ENCODE measurements at places on chromosomes 3 and 15. TPM values are rescaled to one million over a fixed set of nuclear protein-coding genes. Genes with fewer than 3 reads are reported as not detected.

DNA sequence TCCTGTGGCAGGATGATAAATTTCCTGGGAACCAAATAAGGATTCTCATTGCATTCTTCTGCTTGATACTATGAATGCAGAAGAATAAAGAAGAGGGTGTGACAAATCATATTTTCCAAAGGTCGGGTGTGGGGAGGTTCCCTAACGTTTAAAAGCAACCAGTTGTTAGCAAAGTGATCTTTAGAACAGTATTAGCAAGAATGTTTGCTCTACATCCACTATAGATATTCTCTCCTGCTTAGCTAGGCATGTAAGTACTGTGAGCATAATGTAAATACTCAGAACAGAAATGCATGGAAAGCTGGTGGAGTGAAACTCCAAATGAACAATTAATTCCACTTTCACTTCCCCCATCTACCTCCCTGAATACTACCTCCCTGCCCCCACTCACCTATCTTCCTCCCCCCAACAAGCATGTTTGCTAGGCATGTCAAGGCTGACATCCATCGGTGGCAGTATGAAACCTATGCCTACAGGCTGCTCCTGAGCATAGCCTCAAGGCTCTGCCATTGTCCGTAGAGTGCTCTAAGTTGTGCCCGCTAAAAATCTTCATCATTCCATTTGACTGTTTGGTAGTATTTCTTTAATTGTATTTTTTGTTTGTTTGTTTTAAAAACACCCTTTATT is 329.7 kb downstream of the TIGIT start:
- H3K27ac ChIP-seq, result peak overlapping the region; percentile 94
- DNase-seq, result peak; percentile 12
- H3K4me1 ChIP-seq, result peaks cover 50% of the 10 kb centered on the region
- H3K36me3 ChIP-seq, result no peaks in the 10 kb centered on the region

GRCh38 chr3:10513306-10513705 is 7.9 kb upstream of the ATP2B2 start:
- H3K4me3 ChIP-seq, result no peak overlapping the region
- no peaks in the 10 kb centered on the region for H3K27me3 ChIP-seq
- H3K27ac ChIP-seq, result no peak overlapping the region
- no peaks in the 10 kb centered on the region for H3K4me1 ChIP-seq

DNA sequence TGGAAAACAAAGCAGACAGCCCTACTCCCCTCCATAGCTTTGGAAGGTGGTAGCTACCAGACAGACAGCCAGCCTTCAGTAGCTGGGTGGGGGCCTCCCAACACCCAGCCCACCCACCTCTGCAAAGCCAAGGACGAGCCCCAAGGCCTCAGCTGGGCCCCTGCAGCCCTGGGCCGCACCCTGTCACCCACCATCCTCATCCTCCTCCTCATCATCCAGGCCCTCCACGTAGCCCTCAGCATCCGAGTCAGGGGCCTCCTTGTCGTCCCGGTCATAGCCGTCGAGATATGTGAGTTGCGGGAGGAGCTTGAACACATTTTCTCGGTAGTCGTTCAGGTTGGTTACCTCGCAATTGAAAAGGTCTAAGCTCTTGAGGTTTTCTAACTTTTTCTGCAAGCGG is 36.5 kb downstream of the ANP32A start:
- peaks cover 10% of the 10 kb centered on the region for H3K36me3 ChIP-seq
- no peak for DNase-seq
- H3K4me3 ChIP-seq, result no peak overlapping the region
- no peaks in the 10 kb centered on the region for H3K27me3 ChIP-seq
- peaks cover 15% of the 10 kb centered on the region for H3K4me1 ChIP-seq
- H3K27ac ChIP-seq, result no peak overlapping the region

- peak; percentile 7 for DNase-seq
- no peaks in the 10 kb centered on the region for H3K36me3 ChIP-seq
- H3K27ac ChIP-seq, result no peak overlapping the region
- H3K27me3 ChIP-seq, result no peaks in the 10 kb centered on the region
- no peak overlapping the region for H3K4me3 ChIP-seq
Observed at GRCh38 chr15:66921319-66921915, 144.0 kb upstream of the SMAD3 start.

The STRC gene
- 1.3 TPM for total RNA-seq

- peak overlapping the region; percentile 0 for H3K27ac ChIP-seq
- H3K4me1 ChIP-seq, result peaks cover 4% of the 10 kb centered on the region
- no peaks in the 10 kb centered on the region for H3K36me3 ChIP-seq
Observed at GRCh38 chr3:113532698-113533533, 561 bp downstream of the SIDT1 start.

DNA sequence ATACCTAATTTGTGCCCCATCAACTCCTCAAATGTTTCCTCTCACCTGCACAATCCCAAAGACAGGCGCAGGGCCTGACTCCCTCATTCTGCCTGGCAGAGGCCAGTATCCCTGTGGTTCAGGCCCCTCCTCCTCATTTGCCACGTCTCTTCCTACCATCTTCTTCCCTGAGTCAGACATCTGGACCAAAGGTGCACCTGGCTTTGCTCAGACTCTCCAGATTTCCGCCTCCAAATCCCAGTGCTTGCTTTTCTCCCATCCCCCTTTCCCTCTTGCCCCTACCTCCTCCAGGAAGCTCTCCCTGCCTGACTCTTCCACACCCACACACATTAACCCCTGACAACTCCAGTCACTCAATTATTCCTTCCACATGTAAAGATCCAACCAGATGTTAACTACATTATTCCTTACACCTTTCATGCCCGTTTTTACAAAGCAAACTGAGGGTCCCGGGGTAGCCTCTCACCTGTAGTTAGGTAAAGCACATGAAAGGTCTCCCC is 19.6 kb downstream of the SEMA7A start:
- H3K36me3 ChIP-seq, result no peaks in the 10 kb centered on the region
- no peak for DNase-seq
- no peak overlapping the region for H3K27ac ChIP-seq
- H3K4me3 ChIP-seq, result no peak overlapping the region
- no peaks in the 10 kb centered on the region for H3K27me3 ChIP-seq

GRCh38 chr3:168249205-168249549 is 153.5 kb upstream of the GOLIM4 start:
- H3K27me3 ChIP-seq, result peaks cover 8% of the 10 kb centered on the region
- DNase-seq, result peak; percentile 2
- H3K27ac ChIP-seq, result no peak overlapping the region
- H3K4me1 ChIP-seq, result peaks cover 5% of the 10 kb centered on the region

The INSYN1 gene
- total RNA-seq, result 0.83 TPM

DNA sequence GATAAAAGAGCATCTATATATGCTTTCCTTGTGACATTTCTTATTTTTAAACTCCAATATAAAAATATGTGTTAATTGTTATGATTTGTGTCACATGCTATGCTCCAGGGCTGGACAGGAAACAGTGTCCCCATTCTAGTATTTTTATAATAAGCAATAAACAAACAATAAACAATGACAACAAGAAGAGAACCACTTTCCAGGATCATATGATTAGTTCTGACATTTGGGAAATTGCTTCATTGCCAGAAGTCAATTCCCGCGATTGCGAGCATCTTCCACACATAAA is 260.9 kb downstream of the FHIT start:
- H3K27ac ChIP-seq, result no peak overlapping the region
- DNase-seq, result no peak
- no peaks in the 10 kb centered on the region for H3K4me1 ChIP-seq
- no peak overlapping the region for H3K4me3 ChIP-seq
- H3K36me3 ChIP-seq, result no peaks in the 10 kb centered on the region

DNA sequence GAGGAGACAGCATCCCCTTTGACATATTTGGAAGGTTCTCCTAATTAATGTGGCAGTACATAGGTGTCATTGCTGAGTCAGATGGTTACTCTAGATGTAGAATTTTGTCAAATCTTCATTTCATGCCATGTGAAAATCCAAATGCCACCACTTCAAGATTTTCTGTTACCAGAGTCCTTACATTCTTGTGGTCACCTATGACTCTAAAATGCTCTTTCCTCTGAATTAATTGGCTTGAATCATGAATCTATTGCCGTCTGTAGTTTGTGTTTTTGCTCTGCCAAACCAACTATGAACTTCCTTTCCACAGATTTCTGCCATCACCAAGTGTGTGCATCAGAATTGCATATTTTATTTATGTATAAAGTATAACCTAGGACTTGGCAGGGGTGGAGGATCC is 269.4 kb upstream of the ZPLD1 start:
- H3K4me3 ChIP-seq, result no peak overlapping the region
- no peaks in the 10 kb centered on the region for H3K36me3 ChIP-seq
- no peak for DNase-seq
- peaks cover 20% of the 10 kb centered on the region for H3K4me1 ChIP-seq
- no peak overlapping the region for H3K27ac ChIP-seq

The UQCC5 gene
- total RNA-seq, result 34.3 TPM

DNA sequence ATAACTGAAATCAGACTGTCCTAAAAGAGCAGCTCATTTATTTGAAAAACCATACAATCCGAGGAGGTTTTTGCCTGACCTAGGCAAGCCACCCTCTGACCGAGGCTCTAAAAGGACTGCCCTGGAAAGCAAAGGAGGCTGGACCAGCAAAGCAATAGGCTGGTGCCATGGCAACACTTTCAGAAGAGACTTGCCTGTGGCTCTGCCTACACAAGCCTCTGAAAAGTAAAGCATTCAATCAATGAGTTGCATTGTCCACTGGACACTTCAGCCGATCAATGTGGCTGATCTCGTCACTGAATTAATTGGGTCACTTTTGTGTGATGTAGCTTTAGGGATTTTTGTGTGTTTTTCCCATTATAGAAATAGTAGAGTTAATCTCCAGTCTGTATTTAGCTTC is 99.1 kb upstream of the SEMA6D start:
- H3K4me1 ChIP-seq, result no peaks in the 10 kb centered on the region
- no peaks in the 10 kb centered on the region for H3K27me3 ChIP-seq
- H3K4me3 ChIP-seq, result no peak overlapping the region
- no peaks in the 10 kb centered on the region for H3K36me3 ChIP-seq
- H3K27ac ChIP-seq, result no peak overlapping the region

DNA sequence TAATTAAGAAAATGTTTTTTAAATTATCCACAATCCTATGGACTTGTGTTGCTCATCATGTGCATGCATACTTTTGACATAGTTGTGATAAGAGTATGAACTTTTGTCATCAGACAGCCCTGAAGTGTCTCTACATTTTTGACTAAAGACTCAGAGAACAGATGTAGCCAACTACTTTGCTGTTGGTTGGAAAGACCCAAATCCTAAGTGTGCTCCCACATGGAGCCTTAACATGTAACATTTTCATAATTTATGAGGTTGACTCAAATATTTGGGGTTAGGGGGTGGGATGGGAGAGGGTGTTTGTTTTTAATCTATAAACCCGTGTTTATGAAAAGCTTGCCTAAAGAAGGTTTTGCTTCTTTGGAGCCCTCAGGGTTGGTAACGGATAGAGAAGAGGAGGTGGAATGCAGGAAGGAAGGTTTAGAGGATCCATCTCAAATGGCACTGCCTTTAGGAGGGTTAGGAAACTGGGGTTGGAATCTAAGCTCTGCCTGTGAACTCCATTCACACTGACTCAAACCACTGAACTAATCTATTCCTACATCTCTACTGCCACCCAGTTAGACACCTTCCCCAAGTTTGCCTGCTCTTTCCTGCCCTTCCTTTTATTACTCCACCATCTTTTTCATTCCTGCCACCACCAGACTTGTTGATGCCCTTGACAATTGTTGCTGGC is 3.7 kb downstream of the BOC start:
- H3K27ac ChIP-seq, result peak overlapping the region; percentile 4
- no peak for DNase-seq
- peaks cover 21% of the 10 kb centered on the region for H3K4me1 ChIP-seq
- H3K36me3 ChIP-seq, result peaks cover 14% of the 10 kb centered on the region

The C3orf22 gene
- not detected for total RNA-seq

DNA sequence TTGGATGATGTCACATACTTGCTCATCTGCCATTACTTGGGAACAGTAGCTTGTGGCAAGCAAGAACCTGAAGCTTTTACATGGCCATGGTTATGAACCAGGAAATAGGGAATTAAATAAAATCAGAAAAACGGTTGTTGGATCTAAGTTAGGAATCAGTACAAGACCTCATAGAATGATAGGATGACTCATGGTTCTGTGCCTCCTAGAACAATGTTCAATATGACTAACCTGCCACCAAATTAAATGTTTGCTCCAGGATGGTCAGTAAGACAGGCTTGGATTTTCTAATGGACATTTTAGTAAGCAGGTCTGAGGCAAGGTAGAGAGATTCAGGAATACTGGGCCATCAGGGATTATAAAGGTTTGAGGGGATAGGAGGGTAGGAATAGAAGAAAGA is 218.9 kb downstream of the PLOD2 start:
- no peak overlapping the region for H3K27ac ChIP-seq
- no peak overlapping the region for H3K4me3 ChIP-seq
- H3K36me3 ChIP-seq, result no peaks in the 10 kb centered on the region

- no peak for DNase-seq
- no peaks in the 10 kb centered on the region for H3K36me3 ChIP-seq
- no peak overlapping the region for H3K4me3 ChIP-seq
Observed at GRCh38 chr3:149554826-149555225, 80.3 kb downstream of the TM4SF4 start.

GRCh38 chr3:196198771-196199753 is 12.1 kb downstream of the ZDHHC19 start:
- no peaks in the 10 kb centered on the region for H3K4me1 ChIP-seq
- DNase-seq, result no peak
- H3K27ac ChIP-seq, result no peak overlapping the region
- H3K4me3 ChIP-seq, result no peak overlapping the region

GRCh38 chr3:17983106-17983505 is 240.7 kb upstream of the TBC1D5 start:
- H3K36me3 ChIP-seq, result no peaks in the 10 kb centered on the region
- H3K27me3 ChIP-seq, result no peaks in the 10 kb centered on the region
- no peaks in the 10 kb centered on the region for H3K4me1 ChIP-seq
- no peak overlapping the region for H3K27ac ChIP-seq

DNA sequence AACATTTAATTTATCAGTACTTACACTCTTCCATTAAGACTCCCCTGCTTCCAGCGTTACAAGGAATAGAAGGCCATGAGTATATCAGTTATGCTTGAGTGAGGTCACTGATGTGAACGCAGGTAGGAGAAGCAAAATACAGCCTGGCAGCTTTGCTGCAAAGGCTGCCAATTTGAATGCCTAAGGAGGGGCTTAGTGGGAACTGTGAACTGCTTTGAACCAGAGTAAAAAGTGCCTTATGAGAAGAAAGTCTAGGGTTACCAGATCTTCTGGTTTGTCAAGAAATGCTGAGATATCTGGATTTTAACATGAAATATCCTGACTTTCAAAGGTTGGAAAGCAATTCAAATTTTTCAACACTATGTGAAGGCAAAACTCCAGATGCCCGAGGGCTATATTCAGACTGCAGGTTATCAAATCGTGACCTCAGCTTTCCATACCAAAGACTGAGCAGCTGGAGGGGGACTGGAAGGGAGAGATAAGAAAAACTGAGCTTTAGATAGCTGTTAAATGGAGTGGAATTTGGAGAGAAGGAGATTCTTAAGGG is 446.3 kb upstream of the NECTIN3 start:
- peak; percentile 59 for DNase-seq
- H3K27ac ChIP-seq, result no peak overlapping the region
- no peaks in the 10 kb centered on the region for H3K27me3 ChIP-seq
- H3K4me1 ChIP-seq, result no peaks in the 10 kb centered on the region
- no peak overlapping the region for H3K4me3 ChIP-seq
